ENCODE measurements at places on chromosomes 7 and 10.

DNA sequence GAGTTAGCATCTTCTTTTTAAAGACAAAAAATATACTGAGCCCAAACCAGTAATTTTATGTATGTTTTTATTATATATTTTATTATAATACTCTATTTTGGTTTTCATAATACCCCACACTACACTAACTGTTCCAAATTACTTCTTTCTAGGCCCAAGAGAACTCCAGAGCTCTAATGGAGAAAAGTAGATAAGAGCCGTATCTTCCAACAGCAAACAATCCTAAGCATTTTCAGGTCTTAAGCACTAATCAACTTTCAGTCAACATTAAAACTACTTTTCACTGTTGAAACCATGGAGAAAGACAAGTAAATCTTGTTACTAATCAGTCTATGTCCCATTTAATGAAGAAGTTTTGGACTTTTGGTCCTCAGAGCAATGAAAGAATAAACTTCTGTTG lies 55.1 kb downstream of the JMJD1C start:
- no peak for DNase-seq

DNA sequence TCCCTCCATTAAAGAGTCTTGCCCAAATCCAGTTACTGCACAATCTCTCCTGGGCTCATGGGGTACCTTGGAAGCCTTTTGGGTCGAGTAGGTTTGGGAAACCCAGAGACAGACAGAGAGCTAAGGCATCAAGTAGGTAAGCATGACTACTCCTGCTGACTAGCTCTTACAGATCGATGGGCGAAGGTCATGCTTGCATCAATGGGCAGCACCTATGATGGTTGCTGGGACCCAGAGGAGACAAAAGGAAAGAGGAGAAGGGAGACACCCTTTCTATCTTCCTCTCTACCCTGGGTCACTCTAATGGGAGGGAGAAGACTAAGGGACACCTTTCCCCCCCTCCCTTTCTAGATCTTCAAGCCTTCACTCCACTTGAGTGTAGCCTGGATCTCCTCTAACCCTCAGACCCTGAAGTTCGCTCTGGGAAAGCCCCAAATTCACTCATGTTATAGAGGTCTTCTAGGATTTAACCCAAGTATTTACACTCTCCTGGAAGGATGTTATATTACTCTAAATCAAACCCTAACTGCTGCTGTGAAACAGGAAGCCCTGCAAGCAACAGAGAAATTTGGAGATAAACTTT lies 31.6 kb upstream of the ZNF746 start:
- no peak for DNase-seq

- no peak for DNase-seq
Observed at GRCh38 chr10:4780782-4781181, 45.2 kb upstream of the AKR1E2 start.

DNA sequence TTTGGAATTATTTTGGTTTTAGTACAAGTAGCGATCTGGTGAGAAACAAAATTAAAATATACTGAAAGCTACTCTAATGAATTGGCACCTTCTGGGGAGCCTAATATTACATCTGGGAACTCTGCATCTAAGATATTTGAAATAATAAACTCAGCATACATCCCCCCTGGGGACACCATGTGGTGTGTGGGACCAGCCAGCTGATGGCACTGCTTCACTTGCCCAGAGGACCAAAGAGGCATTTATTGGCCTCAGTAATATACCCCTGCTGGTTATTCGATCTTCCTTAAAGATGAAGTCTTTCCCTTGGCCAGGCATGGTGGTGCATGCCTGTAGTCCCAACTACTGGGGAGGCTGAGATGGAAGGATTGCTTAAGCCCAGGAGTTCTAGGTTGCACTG lies 195.1 kb upstream of the AUTS2 start:
- no peak for DNase-seq

- no peak for DNase-seq
Observed at GRCh38 chr10:48466611-48467240, 138.1 kb downstream of the ARHGAP22 start.

- no peak for DNase-seq
Observed at GRCh38 chr10:11293332-11293731, 275.7 kb downstream of the CELF2 start.

DNA sequence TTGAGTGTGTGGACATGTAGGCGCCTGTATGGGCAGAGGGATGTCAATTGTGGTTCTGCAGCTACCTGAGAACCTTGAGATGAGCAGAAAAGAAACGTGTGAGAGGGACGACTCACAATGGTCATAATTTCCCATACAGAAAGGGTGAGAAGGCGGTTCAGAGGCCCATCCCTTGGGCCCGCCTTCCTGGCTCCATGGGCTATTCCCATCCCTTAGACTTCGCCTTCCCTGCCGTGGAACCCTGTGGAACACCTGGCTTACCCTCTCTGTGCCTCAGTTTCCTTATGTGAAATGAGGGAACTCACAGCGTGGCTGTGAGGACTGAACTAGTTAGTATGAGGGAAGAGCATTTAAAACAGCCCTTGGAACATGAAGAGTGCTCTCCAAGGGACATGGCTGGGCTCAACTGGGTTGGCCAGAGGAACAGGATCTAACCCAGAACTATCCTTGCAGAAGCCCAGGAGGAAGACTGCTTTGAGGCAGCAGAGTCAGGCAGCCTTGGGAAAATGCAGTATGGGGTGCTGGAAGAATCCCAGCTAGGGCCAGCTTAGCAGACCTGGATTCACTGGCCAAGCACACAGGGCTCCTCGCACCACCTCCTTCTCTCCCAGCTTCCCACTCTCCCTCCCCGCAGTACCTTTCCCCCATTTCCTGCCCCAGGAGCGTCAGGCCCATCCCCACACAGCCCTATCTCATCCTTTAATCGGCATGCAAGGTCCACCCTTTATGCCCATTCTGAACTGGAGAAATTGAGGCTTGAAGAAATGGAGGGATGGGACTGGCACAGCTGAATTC lies 11.1 kb upstream of the ZMIZ1 start:
- no peak for DNase-seq

- DNase-seq, result no peak
Observed at GRCh38 chr7:7957513-7957912, 11.1 kb upstream of the GLCCI1 start.

GRCh38 chr10:119713744-119714483 lies 11.9 kb upstream of the INPP5F start:
- no peak for DNase-seq

GRCh38 chr10:78780551-78780961 lies 288.2 kb upstream of the ZMIZ1 start:
- no peak for DNase-seq

DNA sequence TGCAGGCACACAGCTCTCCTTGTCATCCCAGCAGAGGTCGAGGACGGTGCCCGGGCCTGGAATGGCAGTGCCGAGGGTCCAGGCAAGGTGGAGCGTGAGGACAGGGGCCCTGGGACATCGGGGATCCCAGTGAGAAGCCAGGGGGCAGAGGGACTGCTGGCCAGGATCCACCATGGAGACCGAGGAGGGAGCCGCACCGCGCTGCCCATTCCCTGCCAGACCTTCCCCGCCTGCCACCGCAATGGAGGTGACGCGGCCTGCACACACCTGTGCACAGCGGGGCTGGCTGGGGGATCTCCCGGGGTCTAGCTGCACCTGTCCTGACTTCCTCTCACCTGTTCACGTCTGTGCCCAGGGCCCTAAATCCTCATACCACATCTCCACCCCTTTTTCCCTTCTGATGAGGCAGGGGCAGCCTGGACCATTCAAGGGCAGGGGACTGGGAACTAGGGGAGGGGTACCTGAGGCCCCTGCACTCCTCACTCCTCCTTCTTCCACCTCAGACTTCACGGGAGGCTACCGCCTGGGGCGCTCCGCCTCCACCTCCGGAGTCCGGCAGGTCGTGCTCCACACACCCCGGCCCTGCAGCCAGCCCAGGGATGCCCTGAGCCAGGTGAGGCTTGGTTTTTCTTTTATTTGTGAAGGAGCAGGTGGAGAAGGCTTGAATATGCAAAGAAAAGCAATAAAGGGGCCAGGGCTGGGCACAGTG lies 6.9 kb downstream of the NYAP1 start:
- no peak for DNase-seq

- no peak for DNase-seq
Observed at GRCh38 chr10:6917125-6917524, 337.0 kb upstream of the PRKCQ start.

- DNase-seq, result no peak
Observed at GRCh38 chr7:68176974-68177373, 1180.3 kb downstream of the TYW1 start.

GRCh38 chr10:77633376-77633775 lies 4.2 kb downstream of the KCNMA1 start:
- DNase-seq, result no peak

GRCh38 chr10:102400076-102400475 lies 4.6 kb downstream of the NFKB2 start:
- no peak for DNase-seq

DNA sequence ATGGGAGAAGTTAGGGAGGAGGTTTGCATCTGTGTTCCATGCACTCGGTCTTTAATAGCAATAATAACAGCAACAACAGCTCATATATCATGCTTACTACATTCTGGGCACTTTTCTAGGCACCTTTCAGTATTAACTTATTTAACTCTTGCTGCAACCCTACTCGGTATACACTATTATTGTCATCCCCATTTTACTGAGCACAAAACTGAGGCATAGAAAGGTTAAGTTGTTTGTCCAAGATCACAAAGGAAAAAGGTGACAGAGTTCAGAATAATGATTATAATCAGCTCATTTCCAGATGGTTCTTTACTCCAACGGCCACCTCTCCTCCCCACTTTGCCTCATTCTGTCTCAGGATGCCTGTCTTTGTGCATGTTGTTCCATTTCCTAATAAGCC lies 102.1 kb upstream of the ABI1 start:
- no peak for DNase-seq

GRCh38 chr10:65765006-65765541 lies 1160.8 kb upstream of the LRRTM3 start:
- DNase-seq, result no peak

- peak; percentile 87 for DNase-seq
Observed at GRCh38 chr7:50266635-50267386, 37.7 kb upstream of the IKZF1 start.

- no peak for DNase-seq
Observed at GRCh38 chr7:152568972-152569371, 107.0 kb downstream of the XRCC2 start.

DNA sequence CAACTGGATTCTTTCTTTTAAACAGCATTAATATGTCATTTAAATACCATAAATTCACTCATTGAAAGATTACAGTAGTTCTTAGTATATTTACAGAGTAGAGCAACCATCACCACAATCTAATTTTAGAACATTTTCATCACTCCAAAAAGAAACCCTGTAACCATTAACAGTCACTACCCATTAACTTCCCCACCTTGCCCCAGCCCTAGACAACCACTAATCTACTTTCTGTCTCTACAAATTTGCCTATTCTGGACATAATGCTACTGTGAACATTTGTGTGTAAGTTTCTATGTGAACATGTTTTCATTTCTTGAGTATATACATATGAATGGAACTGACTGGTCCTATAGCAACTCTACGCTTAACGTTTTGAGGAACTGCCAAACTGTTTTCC lies 42.4 kb downstream of the P4HA1 start:
- DNase-seq, result no peak

- no peak for DNase-seq
Observed at GRCh38 chr10:1117651-1118050, 61.5 kb downstream of the WDR37 start.

- DNase-seq, result no peak
Observed at GRCh38 chr10:74981831-74982633, 129.4 kb upstream of the SAMD8 start.

DNA sequence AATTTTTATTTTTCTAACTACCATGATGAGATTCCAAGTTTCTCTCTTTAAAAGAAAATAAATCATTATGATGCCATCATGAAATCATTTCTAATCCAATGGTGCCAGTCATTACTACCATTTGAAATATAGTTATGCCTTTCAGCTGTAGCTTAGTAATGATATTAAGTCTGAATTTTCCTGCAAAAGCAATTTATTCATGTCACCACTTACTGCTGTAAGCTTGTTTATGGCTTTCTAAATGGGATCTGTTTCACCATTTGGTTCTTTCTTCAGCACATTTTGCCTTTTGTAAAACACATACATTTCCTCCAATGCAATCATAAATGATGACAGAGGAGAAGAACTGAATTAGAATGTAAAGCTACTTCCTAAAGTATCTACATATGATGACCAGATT lies 130.5 kb downstream of the SEM1 start:
- DNase-seq, result no peak

DNA sequence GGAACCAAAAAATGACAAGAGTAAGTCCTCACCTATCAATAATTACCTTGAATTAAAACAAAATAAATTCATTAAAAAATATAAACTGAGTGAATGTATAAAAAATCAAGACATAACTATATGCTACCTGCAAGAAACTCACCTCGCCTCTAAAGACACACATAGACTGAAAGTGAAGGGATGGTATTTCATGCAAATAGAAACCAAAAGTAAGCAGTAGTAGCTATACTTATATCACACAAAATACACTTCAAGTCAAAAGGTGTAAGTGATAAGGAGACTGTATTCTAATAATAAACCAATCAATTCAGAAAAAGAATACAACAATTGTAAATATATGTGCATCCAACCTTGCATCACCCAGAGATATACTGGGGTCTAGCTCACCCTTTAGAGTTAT lies 332.6 kb downstream of the SH2D4B start:
- DNase-seq, result no peak

DNA sequence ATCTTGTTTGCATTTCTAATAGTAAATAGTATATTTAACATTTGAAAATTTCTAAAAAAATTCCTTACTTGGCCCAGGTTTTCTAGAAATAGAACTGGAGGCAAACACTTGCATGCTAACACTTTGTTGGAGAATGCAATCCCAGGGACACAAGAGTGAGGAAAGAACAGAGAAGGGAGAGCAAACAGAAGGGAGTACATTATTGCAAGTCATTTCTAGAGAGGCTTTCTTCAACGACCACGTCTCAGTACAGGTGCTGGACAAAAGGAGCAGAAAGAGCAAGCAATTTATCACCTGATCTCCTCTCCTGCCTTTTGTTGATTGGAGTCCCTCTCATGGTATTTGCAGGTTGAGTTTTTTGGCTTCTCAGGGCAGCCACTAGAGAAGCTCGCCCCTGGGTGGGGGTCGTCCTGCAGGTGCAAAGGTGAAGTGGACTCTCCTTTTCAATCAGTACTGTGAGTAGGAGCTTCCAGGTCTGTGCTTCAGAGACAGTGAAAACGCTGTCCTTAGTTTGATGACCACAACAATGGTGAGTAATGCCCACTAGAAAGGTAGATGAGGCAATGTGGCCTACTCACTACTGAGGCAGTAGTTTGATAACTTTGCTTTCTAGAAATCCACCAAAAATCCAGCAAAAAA lies 5.2 kb downstream of the CPED1 start:
- DNase-seq, result no peak

All from CD4-positive, alpha-beta T cell treated with Interleukin-15 for 4 hours (primary cell).